Substantia nigra (tissue), 51 donors: ENCODE measurements at places on chromosomes 3 and 15.

DNA sequence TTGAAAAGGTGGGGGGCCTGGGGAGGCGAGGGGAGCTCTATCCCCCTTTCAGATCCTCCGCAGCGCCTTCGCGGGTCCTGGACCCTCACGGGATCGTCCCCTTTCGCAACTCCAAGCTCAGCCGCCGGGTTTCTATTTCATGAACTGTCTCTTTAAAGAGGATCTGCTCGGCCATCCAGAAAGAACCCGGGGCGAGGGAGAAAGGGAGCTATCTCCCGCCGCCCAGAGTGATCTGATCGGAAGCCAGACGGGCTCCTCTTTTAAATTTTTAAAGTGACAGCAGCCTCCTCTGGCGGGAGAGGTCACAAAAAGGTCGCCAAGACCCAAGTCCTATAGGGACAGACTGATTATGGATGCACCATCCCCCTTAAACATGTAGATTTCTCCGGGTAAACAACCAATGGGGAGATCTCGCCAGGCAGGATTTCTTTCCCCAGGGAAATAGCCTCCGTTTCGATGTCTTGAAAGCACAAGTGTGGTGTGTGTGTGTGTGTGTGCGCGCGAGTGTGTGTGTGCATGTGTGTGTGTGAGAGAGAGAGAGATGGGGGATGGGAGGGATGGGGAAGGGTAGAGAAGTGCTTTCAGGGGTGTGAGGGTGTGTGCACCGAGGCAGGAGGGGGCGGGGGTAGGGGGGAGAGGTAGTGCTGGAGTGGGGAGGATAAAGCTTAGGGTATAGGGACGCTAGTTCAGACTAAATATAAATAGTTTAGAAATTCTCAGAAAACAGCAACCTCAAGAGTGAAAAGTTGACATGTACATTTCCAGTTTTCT, 516.1 kb downstream of the MECOM start:
- DNase-seq = no peak

DNA sequence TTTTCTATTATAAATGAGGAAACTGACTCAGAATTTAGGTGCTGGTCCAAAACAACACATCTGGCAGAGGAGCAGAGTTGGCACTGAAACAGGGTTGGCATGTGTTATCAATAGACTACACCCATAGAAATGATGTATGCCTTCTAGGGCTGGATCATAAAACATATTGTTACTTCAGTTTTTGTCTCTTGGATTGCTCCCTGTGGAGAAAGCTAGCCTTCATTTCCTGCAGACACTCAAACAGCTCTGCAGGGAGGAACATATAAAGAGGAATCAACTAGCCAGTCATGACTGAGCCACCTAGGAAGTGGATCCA, 507 bp upstream of the MRPL3 start:
- no peak for DNase-seq

- DNase-seq = no peak
Observed at GRCh38 chr3:73475717-73476116, 149.0 kb downstream of the PDZRN3 start.

DNA sequence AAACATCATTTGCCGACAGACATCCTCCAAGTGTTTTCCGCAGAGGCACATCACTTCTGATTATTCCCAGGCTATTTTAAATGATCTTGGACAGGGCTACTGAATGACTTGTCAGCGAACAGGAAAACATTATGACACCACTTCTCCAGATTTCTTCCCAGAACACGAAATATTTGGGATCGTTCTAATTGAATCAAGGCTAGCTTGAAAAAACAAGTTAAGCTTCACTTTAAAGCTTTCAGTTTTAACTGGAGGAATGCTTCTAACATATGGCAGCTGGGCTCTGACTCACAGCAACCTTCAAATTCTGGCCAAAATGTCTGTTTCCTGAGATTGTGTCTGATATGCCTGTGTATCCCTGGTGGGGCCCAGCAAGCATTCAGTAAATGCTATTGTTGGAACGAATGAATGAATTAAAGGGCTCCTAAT, 127.0 kb upstream of the ICE2 start:
- no peak for DNase-seq

GRCh38 chr3:194306771-194307640, 44.1 kb downstream of the CPN2 start:
- no peak for DNase-seq

- no peak for DNase-seq
Observed at GRCh38 chr3:133836497-133837158, 31.0 kb downstream of the SRPRB start.
